ENCODE measurements at places on chromosomes 1 and 21. TPM values are rescaled to one million over a fixed set of nuclear protein-coding genes. Genes with fewer than 3 reads are reported as not detected.

The CYP4A11 gene
- not detected for total RNA-seq

The NKAIN1 gene
- total RNA-seq: not detected

The BSND gene
- not detected for total RNA-seq

The CDC7 gene
- total RNA-seq: 16.4 TPM

The A3GALT2 gene
- not detected for total RNA-seq
